ENCODE measurements at places on chromosomes 4 and X.
A peak's percentile ranks its signal among the peaks of the same experiment; 100 is the strongest.

GRCh38 chr4:101328063-101328602 is 19.2 kb downstream of the PPP3CA start:
- DNase-seq: no peak

- no peak for DNase-seq
Measured at GRCh38 chr4:54837576-54838140, 179.9 kb downstream of the KIT start.

GRCh38 chr4:187017147-187017546 is 293.5 kb upstream of the FAT1 start:
- DNase-seq: no peak

DNA sequence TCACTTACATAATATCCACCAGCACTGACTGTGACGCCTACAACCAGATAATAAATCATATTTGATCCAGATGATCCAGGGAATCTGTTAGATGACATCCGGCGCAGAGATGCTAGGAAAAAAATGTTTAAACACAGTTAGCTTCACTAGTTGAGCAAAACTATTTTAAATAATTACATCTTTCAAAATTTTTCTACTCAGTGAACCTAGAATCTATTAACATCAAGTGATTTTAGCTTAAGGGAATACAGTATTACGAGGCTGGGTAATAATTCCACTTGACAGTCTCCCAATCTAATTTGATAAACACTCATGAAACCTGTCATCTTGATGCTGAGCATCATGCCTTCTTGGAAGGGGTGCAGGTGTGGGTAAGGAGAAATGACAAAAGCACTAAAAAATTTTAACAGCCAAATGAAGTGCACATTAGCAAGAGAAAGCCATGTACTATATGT is 4.7 kb downstream of the MGARP start:
- DNase-seq: no peak

- no peak for DNase-seq
Measured at GRCh38 chr4:628821-629635, 3.7 kb downstream of the PDE6B start.

GRCh38 chr4:25863831-25864418 is 1.1 kb upstream of the SEL1L3 start:
- DNase-seq: no peak

GRCh38 chrX:86263526-86263925 is 115.3 kb downstream of the DACH2 start:
- no peak for DNase-seq

DNA sequence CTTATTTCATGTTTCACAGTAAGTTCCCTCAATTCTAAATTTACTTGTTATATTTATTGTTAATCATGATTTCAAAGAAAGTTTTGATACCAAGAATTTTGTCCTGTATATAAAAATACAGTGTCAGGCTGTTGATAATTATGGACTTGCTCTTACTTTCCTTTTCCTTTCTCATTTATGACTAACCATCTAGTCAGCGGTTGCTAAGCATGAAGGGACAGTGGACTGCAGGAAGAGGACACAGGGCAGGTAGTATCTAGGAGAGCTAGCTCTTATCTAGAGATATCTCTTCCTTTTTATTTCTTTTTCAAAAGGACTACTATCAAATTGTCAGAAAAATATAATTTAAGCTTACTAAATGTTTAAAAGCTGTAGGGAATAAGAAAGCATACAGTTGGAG is 1.6 kb downstream of the OPRPN start:
- no peak for DNase-seq

DNA sequence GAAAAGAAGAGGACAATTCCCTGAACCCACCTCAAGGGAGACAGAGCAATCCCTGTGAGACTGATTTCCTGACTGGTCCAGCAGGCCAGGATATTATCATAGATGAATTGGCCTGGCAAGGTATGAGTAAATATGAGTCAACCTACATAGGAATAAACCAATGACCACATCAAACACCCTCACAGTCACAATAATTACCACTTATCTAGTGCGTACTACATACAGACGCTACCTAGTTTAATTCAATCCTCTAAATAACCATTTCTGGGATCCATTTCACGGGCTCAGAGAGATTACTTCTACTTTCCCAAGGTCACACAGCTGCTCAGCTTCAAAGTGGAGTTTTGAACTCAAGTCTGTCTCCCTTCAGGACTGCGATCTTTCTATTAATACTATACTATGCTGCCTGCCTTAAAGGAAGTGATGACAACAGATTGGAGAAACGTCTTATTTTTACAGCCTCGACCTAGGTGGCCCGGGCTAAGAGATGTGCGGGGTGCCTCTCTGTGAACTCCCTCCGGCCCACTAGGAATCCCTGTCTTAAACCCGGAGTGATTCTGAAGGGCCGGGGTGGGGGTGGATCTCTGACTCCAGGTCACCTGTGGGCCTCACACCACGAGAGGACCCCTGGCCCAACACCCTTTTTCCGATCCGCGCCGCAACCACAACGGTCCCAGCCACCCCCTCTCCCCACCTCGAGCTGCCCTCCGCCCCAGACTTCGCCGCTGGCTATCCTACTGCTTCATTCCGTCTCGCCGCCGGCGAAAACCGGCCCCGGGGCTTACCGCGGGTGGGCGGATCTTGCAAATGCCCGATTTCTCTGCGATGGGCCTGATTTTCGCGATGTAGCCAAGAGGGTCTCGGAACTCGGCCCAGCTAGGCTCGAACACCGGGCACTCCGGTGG is 800 bp downstream of the KDM5C start:
- DNase-seq: peak; percentile 47

- DNase-seq: no peak
Measured at GRCh38 chrX:81708487-81708886, 506.6 kb downstream of the SH3BGRL start.
